Fibroblast of lung (primary cell): ENCODE measurements at places on chromosomes 3 and 15. TPM values are rescaled to one million over a fixed set of nuclear protein-coding genes. Genes with fewer than 3 reads are reported as not detected.

The CFAP20DC gene
- 2.3 and 3.8 TPM in 2 replicates for total RNA-seq

- no peak overlapping the region for H3K4me3 ChIP-seq
- H3K4me1 ChIP-seq = peaks cover 9% of the 10 kb centered on the region
- no peaks in the 10 kb centered on the region for H3K27me3 ChIP-seq
- no peak for DNase-seq
- no peaks in the 10 kb centered on the region for H3K36me3 ChIP-seq
- H3K27ac ChIP-seq = no peak overlapping the region
These were observed 105.2 kb downstream of the DAPK2 start for GRCh38 chr15:63940966-63941620.

GRCh38 chr15:42392309-42393024, 33.2 kb downstream of the CAPN3 start:
- DNase-seq = no peak
- H3K4me3 ChIP-seq = no peak overlapping the region
- H3K4me1 ChIP-seq = no peaks in the 10 kb centered on the region

DNA sequence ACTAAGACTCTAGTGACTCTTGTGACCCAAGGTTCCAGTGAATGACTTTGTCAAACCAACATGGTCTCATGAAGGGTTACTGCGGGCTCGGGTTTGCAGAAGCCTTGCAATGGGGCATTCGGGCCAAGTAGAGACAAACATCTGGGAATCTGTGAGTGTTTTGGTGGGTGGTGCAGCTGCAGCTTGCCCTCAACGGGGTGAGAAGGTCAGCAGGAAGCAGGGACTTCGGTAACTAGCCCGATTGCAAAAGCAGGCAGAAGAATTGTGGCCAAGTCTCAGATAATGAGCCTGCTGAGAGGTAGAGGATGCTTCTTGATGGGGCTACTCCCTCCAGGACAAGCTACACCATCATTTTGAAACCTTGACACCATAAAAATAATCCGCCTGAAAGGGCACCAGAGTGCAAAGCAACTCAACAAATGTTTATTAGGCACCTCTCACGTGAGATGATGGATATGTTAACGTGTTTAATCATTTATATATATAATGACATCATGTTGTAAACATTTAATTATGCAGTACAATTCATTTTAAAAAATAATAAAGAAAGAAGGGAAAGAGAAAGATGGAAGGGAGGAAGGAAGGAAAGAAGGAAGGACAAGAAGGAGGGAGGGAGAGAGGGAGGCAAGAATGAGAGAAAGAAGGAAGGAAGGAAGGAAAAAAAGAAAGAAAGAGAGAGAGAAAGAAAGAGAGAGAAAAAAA, 263.9 kb upstream of the IGF1R start:
- H3K4me3 ChIP-seq = no peak overlapping the region
- H3K36me3 ChIP-seq = no peaks in the 10 kb centered on the region
- no peak overlapping the region for H3K27ac ChIP-seq
- DNase-seq = no peak

GRCh38 chr3:195219351-195220230, 51.4 kb downstream of the XXYLT1 start:
- H3K4me1 ChIP-seq = peaks cover 5% of the 10 kb centered on the region
- DNase-seq = no peak
- H3K4me3 ChIP-seq = no peak overlapping the region
- no peaks in the 10 kb centered on the region for H3K27me3 ChIP-seq
- H3K36me3 ChIP-seq = no peaks in the 10 kb centered on the region
- H3K27ac ChIP-seq = no peak overlapping the region

The CLRN1 gene
- total RNA-seq = not detected in 2 replicates

- H3K27ac ChIP-seq = no peak overlapping the region
- DNase-seq = no peak
- no peaks in the 10 kb centered on the region for H3K36me3 ChIP-seq
- no peaks in the 10 kb centered on the region for H3K4me1 ChIP-seq
These were observed 22.8 kb downstream of the MORC1 start for GRCh38 chr3:109095166-109095565.

GRCh38 chr15:67114846-67115585, 49.6 kb downstream of the SMAD3 start:
- peak overlapping the region; percentile 81 for H3K27ac ChIP-seq
- no peak overlapping the region for H3K4me3 ChIP-seq
- no peaks in the 10 kb centered on the region for H3K27me3 ChIP-seq

The MYL3 gene
- total RNA-seq = 0.50 and 0.51 TPM in 2 replicates

The QTRT2 gene
- 13.5 and 13.6 TPM in 2 replicates for total RNA-seq

- H3K36me3 ChIP-seq = no peaks in the 10 kb centered on the region
- H3K4me3 ChIP-seq = no peak overlapping the region
- peaks cover 3% of the 10 kb centered on the region for H3K27me3 ChIP-seq
- H3K27ac ChIP-seq = no peak overlapping the region
- no peaks in the 10 kb centered on the region for H3K4me1 ChIP-seq
- DNase-seq = no peak
These were observed 66.1 kb downstream of the LSM3 start for GRCh38 chr3:14244521-14245247.

GRCh38 chr15:40471105-40471807, 472 bp downstream of the CHST14 start:
- no peaks in the 10 kb centered on the region for H3K27me3 ChIP-seq
- no peaks in the 10 kb centered on the region for H3K36me3 ChIP-seq
- H3K27ac ChIP-seq = peak overlapping the region; percentile 54

- H3K36me3 ChIP-seq = no peaks in the 10 kb centered on the region
- DNase-seq = no peak
- no peaks in the 10 kb centered on the region for H3K27me3 ChIP-seq
- H3K27ac ChIP-seq = no peak overlapping the region
- no peaks in the 10 kb centered on the region for H3K4me1 ChIP-seq
- no peak overlapping the region for H3K4me3 ChIP-seq
These were observed 93.3 kb downstream of the TRIM42 start for GRCh38 chr3:140770977-140771667.

GRCh38 chr15:100022806-100023205, 289.6 kb upstream of the LYSMD4 start:
- H3K27me3 ChIP-seq = no peaks in the 10 kb centered on the region
- no peak overlapping the region for H3K27ac ChIP-seq
- no peaks in the 10 kb centered on the region for H3K36me3 ChIP-seq
- H3K4me1 ChIP-seq = no peaks in the 10 kb centered on the region
- DNase-seq = no peak
- H3K4me3 ChIP-seq = no peak overlapping the region

The TPRG1 gene
- 0.99 and 1.8 TPM in 2 replicates for total RNA-seq
